HT-29 (cell line): ENCODE measurements at places on chromosomes 2 and 18.

GRCh38 chr2:215036314-215036713 lies 102.1 kb downstream of the ABCA12 start:
- no peak for DNase-seq

DNA sequence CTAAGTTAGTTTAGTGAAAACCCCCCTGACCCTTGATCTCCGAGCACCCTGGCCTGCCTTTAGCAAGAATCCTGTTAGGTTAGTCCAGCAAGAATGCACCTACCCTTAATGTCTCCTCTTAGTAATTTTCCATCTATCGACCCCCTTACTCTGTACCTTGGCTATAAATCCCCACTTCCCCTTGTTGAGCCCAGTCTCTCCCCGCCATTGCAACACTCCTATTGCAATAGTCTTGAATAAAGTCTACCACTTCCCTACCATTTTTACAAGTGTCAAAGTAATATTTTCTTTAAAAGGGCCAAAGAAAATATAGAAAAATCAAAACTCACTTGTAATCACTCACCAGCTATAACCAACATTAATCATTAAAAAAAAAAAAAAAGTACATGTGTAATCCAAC lies 4.2 kb upstream of the ZBTB7C start:
- DNase-seq: no peak

- DNase-seq: no peak
Observed at GRCh38 chr2:224479826-224480225, 77.9 kb upstream of the FAM124B start.

- peak; percentile 7 for DNase-seq
Observed at GRCh38 chr2:109437325-109438090, 176.3 kb downstream of the SEPTIN10 start.

- no peak for DNase-seq
Observed at GRCh38 chr2:192038110-192038509, 156.6 kb downstream of the TMEFF2 start.

- DNase-seq: no peak
Observed at GRCh38 chr2:47838686-47839085, 55.7 kb downstream of the MSH6 start.

DNA sequence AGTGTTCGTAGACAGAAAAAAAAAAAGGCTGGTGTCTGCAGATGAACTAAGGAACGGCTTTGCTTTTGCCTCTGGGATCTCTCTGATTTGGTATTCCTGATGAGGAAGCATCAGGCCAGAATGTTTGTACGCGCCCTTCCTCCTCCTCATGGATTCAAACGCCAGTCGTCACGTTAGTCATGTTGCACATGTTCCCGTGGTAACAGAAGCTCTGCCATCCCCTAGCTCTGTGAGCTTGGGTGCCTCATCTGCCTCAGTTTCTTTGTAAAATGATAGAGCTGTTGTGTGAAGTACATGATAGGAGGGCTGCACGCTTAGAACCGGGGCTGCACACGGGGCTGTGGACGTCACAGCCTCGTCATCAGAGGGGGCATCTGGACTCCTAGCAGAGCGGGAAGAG lies 47.0 kb downstream of the TSHZ1 start:
- DNase-seq: no peak

GRCh38 chr18:39946623-39947061 lies 2008.4 kb upstream of the PIK3C3 start:
- DNase-seq: peak; percentile 7

- DNase-seq: no peak
Observed at GRCh38 chr2:43998263-43998662, 2.5 kb upstream of the LRPPRC start.

GRCh38 chr2:72146347-72147302 lies 1.0 kb downstream of the CYP26B1 start:
- no peak for DNase-seq

- DNase-seq: no peak
Observed at GRCh38 chr2:99275882-99276281, 20.4 kb upstream of the LYG2 start.
